LNCaP clone FGC (cell line): ENCODE measurements at places on chromosomes 1 and 21.
A peak's percentile ranks its signal among the peaks of the same experiment; 100 is the strongest.

GRCh38 chr1:222592171-222592570 is 2.4 kb upstream of the TAF1A start:
- DNase-seq, result no peak

- DNase-seq, result peak; percentile 98
Measured at GRCh38 chr1:9435854-9436640, 103.2 kb upstream of the SLC25A33 start.

- no peak for DNase-seq
Measured at GRCh38 chr1:100628631-100629081, 90.7 kb downstream of the GPR88 start.

DNA sequence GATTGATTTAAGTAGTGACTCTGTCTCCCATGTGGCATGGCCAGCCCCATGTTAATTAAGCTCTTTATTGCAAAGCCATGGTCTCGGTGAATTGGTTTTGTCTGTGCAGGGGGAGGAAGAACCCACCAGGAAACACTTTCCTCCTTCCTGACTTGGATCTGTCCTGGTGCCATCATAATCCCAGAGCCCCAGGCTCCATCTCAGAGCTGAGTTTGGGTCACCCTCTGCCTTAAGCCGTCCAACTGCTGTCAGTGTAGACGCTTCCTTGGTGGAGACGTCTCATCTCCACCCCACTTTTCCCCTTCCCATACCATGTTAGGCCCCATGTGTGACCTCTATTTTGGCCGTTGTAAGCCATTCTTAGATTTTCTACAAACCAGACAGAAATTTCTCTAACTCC is 36.0 kb upstream of the COL6A2 start:
- no peak for DNase-seq

DNA sequence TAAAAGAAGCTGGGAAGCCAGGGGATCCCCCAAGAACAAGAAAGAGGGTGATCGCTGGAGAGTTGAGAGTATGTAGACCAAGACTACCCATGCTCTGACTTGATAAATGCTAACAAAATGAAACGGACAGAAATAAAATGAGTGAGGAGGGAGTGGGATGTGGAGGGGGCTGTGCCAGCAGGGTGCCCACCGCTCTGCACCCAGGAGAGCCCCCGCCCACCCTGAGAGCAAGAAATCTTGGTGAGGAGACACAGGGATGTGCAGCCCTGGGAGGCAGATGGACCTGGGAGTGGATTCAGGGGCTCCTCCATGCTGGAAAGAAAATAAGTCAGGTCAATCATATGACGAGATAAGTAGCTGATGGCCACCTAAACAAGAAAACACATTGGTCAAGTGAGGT is 590.9 kb downstream of the AJAP1 start:
- DNase-seq, result no peak

DNA sequence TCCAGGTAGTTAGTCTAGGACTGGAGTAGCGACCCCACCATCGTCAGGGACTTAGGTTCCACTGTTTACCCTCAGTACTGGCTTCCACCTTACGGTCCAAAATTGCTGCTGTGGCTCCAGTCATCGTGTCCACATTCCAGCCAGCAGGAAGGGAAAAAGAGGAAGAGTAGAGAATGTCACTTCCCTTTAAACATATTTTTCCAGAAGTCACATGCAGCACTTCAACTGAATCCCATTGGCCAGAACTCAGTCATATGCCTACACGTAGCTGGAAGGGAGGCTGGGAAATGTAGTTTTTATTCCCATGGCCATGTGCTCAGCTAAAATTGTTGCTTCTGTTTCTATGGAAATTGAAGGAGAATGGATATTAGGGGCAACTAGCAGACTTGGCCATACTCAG is 84.1 kb upstream of the SELENON start:
- DNase-seq, result no peak

DNA sequence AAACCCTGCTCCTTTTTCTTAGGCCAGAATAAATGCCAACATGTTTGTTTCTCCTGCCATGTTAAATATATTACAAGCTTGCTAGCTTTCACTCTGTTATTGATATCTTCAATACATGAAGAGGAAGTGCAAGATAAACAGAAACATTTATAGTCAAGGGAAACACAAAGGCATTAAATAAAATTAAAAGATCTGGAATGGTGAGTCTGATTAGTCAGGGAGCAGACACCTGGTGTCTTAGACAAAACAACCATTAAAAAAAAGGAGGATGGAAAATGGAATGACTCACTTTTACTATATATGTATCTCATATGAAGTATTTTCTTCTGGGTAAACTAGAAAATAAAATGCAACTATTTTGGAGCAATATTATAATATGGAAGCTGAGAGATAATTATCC is 123.3 kb downstream of the SMYD3 start:
- DNase-seq, result no peak

DNA sequence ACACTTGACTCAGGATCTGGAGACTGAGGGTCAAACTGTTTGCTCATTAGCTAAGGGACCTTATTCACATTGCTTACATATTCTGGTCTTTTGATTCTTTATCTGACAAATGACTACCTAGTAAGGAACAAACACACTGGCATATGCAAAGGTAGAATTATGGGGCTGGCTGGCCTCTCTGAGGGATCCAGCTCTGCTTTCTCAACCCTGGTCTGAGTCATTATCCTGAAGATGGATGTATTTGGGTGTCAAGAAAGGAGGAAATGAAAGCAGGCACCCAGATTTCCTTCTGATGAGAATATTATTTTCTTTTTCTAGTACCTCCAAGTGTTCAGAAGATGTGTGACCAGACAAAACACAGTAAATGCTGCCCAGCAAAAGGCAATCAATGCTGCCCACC is 6.0 kb downstream of the SMCP start:
- DNase-seq, result no peak

- no peak for DNase-seq
Measured at GRCh38 chr1:210516697-210517459, 188.2 kb downstream of the HHAT start.

GRCh38 chr21:39103689-39104088 is 79.6 kb downstream of the PSMG1 start:
- DNase-seq, result no peak

GRCh38 chr1:46798810-46799209 is at the start of gene CYP4B1:
Gene CYP4B1, plus strand, starts transcription at chr1:46799046. Its CDS starts 36 bp downstream, at chr1:46799082.
- DNase-seq, result peak; percentile 65

GRCh38 chr1:26838474-26839338 is 12.2 kb downstream of the ZDHHC18 start:
- no peak for DNase-seq

DNA sequence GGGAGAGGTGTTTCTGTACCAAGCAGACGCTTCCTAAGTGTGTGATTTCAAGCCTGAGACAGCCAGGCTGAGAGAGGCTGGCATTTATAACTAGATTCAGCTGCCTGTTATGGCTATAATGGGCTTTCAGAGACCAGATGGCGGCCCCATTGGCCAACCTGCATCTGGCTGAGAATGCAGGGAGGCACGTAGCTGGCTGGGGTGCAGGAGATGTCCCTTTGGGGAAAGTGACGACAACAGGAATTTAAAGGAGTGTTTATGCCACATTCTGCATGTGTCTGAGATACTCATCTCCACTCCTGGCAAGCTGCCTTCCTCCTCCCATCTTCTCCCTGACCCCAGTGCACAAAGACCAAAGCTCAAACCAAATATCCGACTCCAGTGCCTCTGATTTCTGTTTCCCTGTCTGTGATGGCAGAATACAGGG is 21.3 kb upstream of the CCDC190 start:
- no peak for DNase-seq

- no peak for DNase-seq
Measured at GRCh38 chr21:14308234-14308633, 74.7 kb downstream of the HSPA13 start.

DNA sequence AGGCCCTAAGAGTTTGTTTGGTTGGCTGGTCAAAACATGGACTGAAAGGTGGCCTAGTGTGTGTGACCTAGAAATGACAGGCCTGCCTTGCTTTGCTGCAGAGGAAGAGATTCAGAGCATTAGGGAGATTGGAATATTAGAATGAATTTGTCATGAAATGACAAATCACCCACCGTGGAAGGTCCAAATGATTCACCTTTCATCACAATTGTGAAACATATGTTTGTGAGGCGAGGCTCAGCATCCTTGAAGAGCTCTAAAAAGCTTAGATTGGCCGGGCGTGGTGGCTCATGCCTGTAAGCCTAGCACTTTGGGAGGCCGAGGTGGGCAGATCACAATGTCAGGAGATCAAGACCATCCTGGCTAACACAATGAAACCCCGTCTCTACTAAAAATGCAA is 5.5 kb downstream of the LCE1B start:
- DNase-seq, result no peak

DNA sequence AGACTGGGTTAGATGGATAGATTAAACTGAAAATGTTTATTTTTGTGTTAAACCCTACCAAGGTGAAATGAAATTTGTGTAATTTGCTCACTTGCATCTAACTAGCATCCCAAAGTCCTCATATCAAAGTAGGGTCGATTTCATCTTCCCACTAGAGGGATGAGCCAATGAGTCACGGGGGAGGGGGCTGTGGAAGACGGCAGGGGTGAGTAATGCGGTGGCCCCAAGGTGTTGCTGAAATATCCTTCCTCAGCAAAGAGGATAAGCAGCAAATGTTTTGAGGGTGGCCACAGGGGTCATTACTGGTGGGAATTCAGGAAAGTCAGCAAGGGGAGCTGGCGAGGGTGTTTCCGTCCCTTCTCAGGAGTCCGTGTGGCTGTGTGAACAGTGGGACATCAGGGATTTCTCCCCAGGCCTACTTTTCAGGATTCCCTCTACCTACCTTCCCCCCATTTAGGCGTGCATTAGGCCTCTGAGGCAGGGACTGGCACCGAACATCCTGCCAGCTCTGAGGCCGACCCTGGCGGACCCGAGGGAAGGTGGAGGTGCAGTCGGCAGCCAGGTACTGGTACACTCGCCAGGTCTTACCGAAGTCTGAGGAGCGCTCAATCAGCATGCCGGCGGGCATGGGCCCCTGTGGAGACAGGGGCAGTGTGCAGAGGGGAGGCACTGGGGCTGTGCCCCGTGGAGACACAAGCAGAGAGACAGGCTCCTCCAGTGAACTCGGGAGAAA is 18.1 kb downstream of the LAMB3 start:
- no peak for DNase-seq

- no peak for DNase-seq
Measured at GRCh38 chr1:232904566-232904965, 45.8 kb upstream of the NTPCR start.

DNA sequence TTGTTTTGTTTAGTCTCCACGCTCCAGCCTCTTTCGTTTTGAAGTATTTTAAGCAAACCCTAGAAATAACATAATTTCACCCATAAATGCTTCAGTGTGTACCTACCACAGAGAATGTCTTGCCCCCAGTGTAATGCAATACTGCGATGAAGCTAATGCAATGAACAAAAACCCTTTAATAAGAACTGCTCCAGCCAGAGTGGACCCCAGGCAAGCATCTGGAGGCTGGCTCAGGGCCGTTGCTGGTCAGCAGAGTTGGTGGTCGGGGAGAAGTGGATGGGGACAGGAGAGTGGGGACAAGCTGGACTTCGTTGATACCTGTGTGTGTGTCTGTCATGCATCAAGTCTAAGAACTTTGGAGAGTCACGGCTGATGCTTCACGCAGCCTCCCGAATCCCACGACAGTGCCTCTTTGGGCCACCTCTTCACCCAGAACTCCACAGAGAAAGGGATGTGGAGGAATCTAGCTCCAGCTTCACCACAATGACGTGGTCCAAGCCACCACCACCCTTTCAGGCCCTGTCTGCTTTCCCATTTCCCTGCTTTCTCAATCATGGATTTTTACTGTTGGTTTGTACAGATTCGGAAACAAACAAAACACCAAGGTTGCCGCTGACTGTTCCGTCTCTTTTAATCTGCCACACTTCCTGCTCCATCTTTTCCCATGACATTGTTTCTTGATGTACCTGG is 108.6 kb upstream of the ERRFI1 start:
- no peak for DNase-seq

- no peak for DNase-seq
Measured at GRCh38 chr21:14890141-14890540, 174.7 kb downstream of the NRIP1 start.
